ENCODE measurements at places on chromosomes 4 and X.

DNA sequence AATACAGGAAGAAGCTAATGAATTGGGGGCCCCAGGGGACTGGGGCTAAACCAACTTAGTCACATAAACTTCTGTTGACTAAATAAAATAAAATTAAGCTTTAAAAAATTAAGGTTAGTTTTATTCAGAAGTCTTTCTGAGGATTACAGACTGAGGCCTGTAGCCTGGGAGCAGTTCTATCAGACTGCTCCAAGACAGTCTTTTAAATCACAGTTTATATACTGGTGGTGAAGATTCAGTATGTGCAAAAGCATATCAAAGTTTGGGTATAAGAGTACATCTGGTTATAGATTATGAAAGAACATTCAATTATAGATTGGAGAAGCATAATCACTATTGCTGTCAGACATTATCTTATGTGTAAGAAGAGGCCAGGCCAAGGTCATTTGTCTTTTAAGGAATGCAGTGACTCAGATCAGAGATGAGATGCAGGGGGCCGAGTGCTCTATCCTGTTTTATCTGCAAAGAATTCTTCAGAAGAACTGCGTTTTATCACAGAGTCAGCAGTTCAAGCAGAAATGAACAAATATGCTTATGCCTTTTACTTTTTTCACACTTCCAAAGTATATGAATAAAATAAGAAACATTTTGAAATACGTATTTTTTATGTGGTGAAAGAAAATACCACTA lies 109.4 kb downstream of the PDHA2 start:
- no peak for DNase-seq

- no peak for DNase-seq
Measured at GRCh38 chrX:111360839-111361238, 51.2 kb downstream of the DCX start.

GRCh38 chr4:45910511-45910910 lies 213.3 kb downstream of the GABRG1 start:
- DNase-seq = no peak

DNA sequence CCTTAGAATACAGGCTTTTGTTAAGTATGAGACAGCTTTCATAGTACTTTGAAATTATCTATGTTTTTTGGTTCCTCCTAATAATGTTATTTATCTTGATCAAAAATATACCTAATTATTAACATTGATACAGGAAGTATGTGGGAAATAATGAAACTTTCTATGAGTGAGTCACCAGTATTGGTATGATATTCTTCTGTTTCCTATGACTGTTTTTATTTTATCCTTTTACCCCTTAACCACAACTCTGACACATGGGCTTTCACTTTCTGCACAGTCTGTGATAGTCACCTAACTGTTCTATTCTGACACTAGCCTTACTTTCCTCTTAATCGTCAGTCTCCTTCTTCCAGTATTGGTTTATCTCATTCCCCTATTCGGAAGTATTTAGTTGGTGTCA lies 4.7 kb downstream of the THAP9 start:
- DNase-seq = no peak

DNA sequence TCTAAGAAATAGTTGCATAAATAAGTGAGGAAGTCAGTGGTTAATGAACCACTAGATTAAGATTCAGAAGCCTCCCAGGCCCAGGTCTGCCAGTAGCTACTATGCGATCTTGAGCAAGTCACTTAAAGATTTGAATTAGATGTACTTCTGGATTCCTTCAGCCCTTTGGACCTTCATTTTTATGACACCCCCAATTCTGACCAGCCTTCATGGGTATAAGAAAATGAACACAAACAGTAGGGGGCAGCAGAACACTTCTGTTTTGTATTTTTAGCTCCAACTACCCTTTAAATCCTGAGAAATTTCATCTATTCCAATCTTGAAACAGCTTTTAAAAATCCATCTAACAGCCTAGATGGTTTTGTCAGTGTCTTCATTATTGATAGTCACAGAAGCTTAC lies 19.0 kb downstream of the TMEM47 start:
- no peak for DNase-seq

GRCh38 chr4:53905276-53905940 lies 159.0 kb downstream of the CHIC2 start:
- DNase-seq = no peak

DNA sequence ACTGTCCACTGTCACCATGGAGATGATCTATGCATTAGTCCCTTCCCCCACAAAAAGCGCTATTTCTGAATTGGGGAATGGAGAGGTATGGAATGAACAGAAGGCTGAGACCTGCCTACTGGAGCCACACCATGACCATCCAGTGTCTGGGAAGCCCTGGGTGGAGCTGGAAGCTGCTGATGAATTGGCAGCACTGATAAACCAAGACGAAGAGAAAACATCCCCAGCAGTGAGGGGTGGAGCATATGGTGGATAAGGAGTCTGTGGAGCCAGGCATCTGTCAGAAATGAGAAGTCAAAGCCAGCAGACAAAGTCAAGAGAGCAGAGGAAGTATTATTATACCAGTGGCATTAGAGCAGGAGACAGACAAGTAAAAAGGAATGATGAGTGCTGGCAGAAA lies 13.2 kb downstream of the CC2D2A start:
- no peak for DNase-seq

DNA sequence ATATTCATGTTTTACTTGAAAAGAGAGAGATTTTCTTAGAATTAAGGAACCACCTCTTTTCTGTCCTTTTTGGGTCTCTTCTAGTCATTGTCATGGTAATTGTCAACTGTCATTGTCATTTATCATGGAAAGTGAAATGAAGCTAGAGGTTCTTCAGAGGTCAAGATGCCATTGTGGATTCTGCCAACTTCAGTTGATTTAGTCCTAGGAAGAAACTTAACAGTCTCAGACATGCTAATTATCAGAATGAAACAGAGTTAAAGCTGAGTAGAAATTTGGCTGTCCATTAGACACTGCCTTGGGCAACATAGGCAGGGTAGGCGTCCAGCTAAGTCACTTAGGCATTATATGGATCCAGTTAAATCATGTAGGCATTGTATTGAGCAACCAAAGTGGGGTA lies 796.1 kb upstream of the ADGRL3 start:
- DNase-seq = no peak

DNA sequence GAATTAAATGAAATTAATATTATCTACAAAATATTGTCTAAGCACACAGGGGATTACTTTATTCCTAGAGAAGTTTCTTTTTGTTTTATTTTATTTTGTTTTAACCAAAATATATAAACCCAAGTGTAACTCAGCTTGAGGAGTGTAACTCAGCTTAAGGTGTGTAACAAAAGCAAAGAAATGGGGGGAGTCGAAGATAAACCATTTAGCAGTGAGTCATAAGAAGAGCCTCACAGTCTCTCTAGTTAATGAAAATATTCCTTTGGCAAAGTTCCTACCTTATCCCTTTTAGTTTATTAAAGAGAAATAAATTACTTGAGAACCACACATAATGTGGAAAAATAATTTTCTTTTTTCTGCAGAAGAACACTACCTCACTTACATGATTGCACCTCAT lies 261.8 kb downstream of the KCTD8 start:
- no peak for DNase-seq

GRCh38 chrX:6885909-6886308 lies 261.6 kb upstream of the STS start:
- DNase-seq = no peak

DNA sequence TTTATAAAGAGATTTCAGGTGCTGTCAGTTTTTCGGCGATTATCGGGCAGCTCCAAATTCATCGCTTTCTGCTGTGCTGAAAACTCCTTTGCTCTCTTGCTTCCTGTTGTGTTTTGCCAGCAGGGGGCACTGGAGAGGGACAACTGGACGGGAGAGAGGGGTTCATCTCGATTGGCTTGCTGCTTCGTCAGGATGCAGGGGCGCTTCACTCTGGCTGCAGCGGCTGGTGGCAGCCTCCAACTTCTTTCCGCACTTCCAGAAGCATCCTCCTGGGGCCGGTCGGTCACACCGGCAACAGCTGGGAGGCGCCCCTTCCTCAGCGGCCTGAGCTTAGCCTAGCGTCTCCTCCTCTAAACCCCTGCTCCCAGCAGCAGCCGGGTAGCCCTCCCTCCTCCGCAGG lies 29.5 kb downstream of the MSL3 start:
- peak; percentile 31 for DNase-seq

GRCh38 chrX:37378404-37378803 lies 29.2 kb downstream of the PRRG1 start:
- DNase-seq = no peak

- DNase-seq = no peak
Measured at GRCh38 chrX:33333271-33333670, 121.9 kb upstream of the DMD start.

DNA sequence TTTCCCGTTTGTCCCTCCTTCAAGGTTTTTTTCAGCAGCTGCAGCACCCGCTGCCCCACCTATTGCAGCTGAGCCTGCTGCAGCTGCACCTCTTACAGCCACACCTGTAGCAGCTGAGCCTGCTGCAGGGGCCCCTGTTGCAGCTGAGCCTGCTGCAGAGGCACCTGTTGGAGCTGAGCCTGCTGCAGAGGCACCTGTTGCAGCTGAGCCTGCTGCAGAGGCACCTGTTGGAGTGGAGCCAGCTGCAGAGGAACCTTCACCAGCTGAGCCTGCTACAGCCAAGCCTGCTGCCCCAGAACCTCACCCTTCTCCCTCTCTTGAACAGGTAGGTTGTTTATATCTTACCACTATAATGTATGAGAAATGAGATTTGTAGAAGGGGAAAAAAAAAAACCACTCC lies 4.5 kb downstream of the PRR27 start:
- no peak for DNase-seq

DNA sequence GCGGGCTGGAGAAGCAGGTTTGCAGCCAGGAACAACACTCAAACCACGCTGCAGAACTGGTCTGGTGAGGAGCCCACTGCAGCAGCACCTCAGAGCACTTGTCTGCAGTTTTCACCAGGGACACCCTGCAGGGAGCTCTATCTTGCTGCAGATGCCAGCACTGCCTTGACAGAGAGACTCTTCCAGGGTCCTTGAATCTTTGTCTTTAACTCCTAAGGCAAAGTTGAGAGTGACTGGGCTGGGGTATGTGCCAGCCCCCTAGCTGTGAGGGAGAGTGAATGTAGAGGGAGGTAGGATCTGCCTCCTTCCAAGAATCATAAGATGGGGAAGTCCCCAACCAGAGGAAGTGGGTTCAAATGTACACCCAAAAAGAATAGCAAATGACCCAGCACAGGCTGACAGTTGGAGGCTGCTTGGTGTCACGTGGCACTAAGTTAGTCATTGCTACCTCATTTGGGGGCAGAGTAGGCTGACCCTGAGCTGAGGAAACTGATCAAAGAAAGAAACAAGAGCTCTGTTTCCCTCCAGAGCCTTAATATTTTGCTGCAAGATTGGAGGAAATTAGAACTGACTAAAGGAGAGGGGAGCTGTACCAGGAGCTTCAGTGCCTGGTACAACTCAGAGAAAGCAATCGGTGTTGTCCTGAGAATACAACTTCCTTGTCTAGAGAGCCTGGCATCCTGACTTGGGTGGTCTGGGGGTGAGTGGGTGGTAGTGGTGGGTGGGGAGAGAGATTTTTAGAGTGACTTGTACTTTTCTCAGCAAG lies 28.2 kb upstream of the HUWE1 start:
- DNase-seq = peak; percentile 64

DNA sequence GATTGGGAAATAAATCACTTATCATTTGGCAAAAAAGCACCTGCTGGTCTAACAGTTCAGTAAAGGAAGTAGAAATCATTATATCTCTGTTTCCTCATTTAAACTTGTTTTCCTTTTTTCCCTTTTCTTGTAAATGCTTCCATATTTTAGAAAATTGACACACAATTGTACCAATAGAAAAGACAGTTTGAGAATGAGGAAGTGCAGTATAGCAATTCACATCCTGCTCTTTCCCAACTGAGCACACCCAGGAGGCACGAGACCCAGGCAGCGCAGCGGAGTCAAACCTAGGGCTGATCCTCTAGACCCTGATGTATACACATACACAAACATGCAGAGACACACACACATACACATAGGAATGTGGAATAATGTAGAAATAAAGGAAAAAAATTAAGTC lies 74.8 kb upstream of the PACRGL start:
- peak; percentile 78 for DNase-seq

GRCh38 chr4:16790508-16790907 lies 107.9 kb downstream of the LDB2 start:
- DNase-seq = no peak

DNA sequence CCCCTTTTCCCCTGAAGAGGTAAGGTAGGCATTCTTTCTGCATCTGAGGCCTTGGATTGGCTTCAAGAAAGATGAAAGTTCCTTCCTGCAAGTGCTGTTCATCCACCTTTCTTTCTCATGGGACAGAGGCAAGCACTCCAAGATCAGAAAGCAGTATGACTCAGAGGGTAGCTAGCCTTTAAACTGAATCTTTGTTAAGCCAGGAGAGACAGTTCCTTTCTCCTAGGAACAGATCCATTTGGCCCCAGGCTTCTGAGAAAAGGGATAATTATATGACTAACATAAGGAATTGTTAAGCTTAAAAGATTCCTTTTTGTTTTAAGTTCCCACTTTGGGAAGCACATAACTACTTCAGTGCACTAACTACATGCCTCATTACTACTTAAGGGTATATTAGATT lies 192.0 kb downstream of the PPP3CA start:
- no peak for DNase-seq

DNA sequence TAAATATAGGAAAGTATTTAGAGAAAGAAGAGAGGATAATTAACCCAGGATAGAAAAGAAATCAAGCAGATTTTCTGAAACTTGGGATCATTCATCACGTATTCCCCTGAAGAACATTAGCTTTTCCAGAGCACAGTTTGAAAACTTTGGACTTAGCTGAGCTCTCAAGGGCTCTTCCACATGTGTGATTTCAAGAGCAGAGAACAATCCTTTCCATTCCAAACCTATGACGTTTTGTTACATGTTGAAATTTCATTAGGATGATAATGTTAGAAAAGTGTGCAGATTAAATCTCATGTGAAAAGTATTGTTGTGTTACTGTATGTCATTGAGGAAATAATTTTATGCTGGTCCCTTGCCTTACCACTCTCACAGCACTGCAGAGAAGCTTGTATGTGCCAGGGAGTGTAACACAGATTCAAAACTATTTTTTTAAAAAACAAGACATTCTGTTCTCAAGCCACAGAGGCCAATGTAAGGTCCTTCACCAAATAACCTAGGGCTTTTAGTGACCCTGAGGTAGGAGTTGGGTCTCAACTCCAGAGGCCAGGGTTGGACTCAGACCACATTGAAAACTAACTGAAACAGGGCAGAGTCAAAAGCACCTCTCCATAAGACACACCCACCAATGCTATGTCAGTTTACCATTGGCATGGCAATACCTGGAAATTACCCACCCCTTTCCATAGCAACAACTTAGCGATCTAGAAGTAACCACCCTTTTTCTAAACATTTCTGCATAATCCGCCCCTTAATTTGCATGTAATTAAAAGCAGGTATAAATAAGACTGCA lies 141.3 kb downstream of the ANXA5 start:
- no peak for DNase-seq

DNA sequence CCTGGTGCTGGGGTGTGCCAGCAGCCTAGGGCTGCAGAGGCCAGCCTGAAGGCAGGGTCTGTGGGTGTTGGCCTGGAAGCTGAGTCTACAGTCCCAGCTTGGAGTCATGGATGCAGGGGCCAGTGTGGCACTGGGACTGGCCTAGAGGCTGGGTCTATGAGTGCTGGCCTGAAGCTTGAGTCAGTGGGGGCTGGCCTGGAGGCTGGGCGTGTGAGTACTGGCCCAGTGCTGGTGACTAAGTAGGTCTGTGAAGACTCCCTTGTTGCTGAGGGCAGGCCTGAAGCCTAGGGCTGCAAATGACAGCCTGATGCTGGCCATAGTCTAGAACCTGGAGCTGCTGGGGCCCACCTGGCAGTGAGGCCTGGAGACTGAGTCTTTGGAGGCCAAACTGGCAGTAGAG lies 31.3 kb upstream of the ALG13 start:
- DNase-seq = no peak

- no peak for DNase-seq
Measured at GRCh38 chr4:89486042-89486441, 178.4 kb upstream of the GPRIN3 start.

Data from HL-60 (cell line).